ENCODE measurements at places on chromosomes 2 and 18. TPM values are rescaled to one million over a fixed set of nuclear protein-coding genes. Genes with fewer than 3 reads are reported as not detected.

Gene MRPL53
- total RNA-seq = 33.2 TPM

Gene LINC00305
- not detected for total RNA-seq

Gene CAPG
- total RNA-seq = 1.0 TPM

Gene TMEM247
- not detected for total RNA-seq

Gene FAM228A
- total RNA-seq = 0.18 TPM

Gene FAM110C
- total RNA-seq = not detected

DNA sequence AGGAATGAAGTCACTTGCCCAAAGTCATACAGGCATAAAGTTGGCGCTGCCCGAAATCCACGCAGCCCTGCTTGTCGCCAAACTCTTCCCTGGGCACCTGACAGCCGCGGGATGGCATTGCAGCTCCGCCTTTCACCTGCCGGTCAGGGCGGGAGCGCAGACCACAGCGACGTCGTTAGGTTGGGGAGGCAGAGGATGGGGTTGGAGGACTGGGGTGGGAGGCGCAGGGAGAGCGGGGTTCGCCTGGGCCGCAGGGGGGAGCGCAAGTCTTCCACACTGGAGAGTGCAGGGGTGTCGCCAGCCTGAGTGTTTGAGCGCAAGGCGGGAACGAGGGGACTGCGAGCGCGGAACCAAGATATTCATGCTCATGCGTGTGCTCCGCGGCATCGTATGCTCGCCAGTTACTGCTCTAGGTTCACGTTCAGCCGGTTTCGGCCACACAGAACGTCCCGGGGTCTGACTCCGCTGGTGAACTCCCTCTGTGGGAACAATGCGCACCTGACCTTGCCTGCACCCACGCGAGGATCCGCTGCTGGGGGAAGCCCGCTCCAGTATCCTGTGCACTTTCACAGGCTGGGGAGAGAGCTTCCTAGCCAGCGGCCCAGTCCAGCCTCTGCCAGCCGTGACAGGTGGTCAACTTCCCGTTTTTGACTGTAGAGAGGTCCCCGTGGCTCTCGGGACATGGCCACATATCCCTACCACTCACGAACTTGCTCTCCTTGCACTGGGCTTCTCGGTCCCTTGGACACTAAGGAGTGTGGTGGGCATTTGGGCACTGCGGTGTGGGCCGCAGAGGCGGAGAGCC, 767 bp upstream of the NPPC start:
- DNase-seq = peak; percentile 12

DNA sequence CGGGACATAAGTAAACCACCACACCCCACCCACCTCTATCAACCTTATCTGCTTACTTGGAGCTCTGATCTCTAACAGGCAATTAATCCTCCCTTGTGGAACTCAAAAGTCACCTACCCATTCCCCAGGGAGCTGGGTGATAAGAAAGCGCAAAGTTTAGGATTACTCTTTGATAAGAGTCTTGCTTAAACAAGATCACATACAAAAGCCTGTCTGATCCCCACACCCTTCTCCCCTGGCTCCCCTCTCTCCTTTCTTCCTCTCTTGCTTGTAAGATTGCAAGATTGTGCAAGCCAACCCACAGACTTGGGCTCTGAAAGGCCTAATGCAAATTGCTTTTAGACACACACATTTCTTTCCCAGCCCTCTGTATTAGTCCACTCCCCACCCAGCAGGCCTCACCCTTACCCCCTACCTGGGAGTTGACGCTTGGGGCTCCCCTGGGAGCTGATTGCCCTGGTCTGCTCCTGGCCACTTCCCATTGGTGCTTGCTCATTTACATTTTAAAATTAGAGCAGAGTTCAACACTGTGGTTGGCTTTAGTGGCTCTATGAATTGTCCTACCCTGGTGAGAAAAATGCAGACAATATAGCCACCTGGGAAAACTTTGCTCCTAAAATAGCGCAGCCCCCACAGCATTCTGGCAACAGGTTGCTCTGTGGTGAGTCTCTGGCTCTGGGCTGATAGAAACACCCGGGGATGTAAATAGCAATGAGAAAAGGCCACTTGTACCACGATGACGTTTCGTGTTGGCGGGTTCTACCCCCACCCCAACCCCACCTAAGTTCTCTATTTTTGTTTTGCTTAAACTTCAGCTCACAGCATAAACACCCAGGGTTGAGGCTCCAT, 92.8 kb upstream of the MSH2 start:
- DNase-seq = no peak

DNA sequence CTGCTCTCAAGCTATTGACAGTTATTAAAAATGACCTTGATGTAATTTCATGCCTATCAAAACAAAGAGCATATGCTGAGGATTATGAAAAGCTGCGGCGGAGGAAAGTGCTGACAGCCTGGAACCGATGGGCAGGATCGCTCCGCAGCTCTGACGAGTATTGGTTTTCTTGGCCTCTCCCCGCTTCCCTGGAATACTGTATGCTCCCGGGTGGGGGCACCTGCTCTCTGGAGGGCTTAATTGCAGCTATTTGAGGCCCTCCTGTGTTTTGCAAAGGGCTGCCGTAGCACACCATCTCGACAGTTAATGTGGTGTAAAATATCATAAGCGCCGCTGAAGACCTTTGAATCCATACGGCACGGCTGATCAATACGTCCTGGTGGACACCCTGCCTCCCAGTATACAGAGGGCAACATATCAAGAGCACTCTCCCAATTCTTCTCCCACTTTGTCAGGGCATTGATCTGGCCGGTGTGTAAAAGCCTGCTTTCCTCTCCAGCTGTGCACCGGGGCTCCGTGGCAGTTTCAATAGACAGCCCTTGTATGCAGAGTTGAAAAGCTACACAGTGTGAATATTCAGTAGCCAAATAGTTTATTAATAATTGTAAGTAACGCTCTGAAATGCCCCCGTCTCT, 662.4 kb downstream of the GALR1 start:
- no peak for DNase-seq

- DNase-seq = no peak
Observed at GRCh38 chr2:176105730-176106580, 1.1 kb upstream of the HOXD11 start.

DNA sequence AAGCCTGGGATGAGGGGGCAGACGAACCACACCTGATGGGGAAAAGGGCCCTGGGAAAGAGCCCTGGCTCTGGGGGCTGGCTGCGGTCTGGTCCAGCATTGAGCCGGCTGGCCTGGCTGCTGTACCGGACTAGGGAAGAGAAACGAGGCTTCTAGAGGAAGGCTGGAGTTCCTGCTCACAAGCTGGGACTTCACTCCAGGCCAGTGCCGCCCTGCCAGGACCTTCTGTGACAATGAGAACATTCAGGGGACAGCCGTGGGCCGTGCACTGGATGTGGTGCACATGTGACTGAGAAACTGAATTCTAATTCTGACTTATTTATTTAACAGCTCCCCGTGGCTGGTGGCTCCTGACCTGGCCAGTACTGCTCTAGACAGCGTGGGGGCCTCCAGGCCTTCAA, 269.3 kb downstream of the HDAC4 start:
- no peak for DNase-seq

DNA sequence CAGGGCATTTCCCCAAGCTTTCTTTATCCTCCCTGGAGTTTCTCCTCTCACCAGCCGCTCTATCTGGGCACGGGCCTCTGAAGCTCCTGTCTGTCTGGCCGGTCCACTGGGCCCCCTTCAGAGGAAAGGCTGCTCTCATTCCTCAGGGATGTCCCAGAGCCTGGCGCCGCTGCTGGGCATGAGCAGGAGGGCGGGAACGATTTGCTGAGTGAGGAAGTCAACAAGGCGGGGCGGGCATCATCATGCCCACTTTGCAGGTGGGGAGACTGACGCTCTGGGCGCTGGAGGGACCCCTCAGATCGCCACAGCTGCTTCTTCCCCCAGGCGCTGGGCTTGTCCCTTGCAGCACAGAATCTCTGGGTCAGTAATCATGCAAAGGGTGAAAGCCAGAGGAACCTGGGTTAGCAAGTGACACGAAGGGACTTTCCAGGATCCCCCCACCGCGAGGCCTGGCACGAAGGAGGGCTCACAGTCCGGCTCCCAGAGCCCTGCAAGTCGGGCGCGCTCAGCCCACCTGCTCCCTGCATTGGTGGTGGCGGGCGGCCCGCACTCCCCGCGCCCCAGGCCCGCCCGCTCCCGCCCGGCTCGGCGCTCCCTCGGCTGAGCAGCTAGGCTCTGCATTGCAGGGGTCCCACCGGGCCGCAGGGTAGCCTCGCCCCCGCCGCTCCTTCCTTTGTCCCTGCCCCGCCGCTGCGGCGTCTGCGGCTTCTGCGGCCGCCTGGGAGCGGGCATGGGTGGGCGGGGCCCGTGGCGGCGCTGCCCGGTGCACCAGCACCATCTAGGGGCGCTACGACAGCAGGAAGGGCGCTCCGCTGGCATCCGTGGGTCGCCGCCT, 157.8 kb downstream of the CYRIA start:
- DNase-seq = peak; percentile 26

DNA sequence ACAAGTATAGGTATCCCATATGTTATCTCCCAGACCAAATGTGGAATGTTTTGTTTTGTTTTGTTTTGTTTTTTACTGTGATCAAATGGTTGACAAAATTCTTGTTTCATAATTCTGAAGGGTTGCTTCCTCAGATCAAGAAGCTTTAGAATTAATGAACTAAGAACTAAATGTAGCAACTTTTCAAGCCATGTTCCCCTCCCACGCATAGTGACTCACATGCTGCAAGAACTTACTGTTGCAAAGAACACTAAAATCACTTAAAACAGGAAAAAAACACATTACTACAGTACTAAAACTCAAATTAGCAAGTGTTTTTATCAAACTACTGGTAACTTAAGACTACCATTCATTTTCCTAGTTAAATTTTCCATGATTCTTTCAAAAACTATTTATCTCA, 30.6 kb downstream of the HNRNPLL start:
- no peak for DNase-seq

DNA sequence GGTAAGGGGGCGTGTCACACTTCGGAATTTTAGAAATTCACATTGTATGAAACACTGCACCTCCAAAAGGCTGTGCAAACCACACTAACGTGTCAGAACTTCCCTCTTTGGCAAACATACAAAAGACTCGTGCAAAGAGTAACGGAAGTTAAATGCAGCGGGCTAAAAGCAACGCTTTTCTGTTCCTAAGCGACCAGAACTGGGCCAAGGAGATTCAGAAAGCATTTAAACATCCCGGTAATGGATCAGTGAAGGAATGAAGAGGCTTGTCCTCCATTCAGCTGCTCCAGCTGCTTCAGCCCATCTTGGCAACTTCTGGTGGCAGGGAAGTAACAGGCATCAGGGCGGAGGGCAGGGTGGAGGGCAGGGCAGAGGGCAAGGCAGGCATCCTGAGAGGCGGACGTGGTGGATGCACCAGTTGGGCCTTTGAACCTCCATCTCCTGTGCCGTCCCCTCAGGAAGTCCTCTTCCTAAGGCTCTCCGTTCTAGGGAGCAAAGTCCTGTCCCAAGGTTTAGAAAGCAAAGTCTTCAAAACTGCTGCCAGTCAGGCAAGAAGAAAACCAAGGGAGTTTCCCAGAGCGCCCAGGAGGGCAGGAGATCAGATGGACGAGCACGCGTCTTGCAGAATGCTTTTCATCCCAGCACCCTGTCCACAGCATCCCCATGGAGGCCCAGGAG, 230.7 kb downstream of the ZNF516 start:
- no peak for DNase-seq

Measured in G401 (cell line).